ENCODE measurements at places on chromosomes 2 and 18.

DNA sequence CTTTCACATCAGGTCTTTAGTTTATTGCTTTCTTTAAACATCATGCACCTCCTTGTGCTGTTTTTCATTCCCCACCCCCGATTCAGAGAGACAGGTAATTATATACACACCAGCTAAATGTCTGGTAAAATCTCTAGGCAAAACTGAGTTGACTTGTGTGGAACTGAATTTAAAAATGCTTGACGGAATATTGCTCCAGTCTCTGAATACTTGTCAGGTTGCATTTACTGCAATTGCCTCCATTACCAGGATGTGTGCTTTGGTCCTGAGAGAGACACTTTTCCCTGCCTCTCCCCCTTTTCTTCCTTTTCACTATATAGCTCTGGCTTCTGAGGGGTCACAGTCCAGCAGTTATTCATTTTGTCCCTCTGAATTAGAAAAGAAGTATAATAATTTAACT, 104.0 kb downstream of the PTPRM start:
- no peak for DNase-seq

GRCh38 chr2:145551686-145552085, 1031.8 kb upstream of the ZEB2 start:
- DNase-seq, result no peak

DNA sequence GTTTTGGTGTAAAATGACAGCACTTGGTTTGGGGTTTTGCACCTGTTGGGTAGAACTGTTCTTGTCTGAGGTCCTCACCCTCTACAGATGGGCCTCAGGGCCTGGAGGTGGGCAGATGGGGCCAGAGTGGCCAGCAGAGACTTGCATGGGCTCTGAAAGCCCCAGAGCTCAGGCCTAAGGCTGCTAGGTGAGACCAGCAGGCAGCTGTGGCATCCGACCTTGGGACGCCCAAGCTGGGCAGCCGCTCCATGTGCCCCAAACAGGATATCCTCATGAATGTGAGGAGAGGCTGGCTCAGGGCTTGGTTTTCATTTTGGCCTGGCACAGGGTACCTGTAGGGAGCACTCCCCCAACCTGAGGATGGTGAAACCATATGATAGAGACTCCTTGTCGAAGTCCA, 38.3 kb downstream of the GBX2 start:
- no peak for DNase-seq

- no peak for DNase-seq
These were observed 22.9 kb downstream of the COLEC12 start for GRCh38 chr18:477565-477964.

DNA sequence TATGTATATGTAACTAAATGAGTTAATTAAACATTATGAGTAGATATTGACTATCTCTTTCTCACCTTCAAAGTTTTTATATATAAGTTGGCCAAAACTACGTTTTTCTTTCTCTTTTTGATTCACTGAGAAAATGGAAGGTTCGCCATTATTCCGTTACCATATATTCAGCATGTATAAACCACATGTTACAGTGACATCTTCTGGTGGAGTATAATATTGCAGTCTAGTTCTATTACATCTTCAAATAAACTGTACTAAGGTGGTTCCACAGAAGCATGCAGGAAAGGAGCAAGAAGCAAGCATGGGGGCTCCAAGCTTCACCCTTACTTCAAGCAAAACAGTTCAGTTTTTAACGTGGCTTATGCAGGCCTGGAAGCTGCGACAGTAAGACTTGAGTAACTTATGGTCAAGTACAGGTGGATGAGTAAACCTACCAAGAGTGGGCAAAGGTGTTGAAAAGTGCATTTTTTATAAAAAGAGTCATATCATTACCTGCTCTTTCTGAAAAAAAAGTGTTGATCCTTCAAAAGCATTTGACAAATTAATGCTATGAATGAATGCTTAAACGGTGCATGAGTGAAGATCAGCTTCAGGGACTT, 129.8 kb upstream of the RAB6C start:
- DNase-seq, result no peak

GRCh38 chr2:190843890-190844699, 36.5 kb upstream of the GLS start:
- DNase-seq, result no peak

DNA sequence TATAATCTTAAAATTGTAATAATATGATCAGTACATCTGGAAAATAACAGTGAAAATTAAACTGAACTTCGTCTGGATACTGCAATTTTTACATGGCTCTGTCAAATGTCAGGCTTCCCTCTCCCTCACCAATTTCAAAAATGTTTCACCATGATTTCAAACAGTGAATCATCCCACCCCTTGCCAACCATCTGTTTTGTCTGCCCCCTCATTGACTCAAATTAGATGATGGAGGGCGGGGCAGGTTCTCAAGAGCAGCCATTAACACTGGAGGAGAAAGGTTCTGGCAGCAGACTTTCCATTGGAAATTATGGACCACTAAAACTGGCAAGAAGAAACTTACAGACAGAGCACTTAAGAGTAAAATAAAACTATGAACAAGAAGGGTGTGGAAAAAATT, 1195.7 kb upstream of the ZEB2 start:
- no peak for DNase-seq

DNA sequence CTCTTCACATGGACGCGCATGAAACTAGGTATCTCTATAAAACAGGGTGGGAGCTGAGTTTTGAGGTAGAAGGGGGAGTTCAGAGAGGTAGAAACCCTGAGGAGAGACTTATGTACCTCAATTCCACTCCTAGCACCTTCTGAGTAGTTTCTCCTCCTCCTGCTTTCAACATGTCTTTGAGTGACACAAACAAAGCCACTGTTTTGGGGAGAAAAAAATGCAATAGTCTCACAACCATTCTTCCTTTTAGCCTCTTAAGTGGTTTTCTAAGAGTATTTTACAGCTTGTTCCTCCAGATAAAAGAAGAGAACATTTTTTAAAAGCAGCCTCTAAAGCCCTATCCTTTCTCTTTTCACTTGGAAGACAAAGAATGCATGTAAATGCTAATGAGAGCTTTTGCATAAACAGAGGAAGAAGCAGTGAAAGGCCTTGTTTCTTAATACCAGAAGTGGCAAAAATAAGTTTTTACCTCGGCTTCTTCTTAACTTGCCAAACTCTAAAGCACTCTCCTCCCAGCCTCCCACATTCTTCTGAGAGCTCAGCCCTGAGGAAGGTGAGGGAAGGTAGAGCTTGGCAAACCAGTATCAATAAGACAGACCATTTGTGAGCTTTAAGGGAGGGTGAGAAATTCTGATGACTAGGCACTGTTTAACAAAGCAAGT, 1304.4 kb upstream of the ACVR2A start:
- DNase-seq, result no peak

DNA sequence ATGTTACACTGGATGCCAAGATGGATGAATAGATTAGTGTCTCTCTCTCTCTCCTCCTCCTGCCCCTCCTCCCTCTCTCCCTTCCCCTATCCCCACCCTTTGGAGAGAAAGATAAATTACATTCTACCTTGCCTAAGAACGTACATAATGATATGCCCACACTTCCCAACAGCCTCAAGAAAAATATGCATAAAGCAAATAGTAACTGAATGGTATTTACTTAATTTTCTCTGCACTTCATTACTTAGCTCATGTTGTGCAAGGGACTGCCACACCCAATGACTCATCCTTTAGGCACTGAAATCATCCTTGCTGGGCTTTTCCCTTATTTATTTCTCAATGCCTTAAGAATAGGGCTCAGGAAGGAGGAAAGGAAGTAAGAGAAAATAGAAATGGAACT, 137.3 kb upstream of the PID1 start:
- no peak for DNase-seq

DNA sequence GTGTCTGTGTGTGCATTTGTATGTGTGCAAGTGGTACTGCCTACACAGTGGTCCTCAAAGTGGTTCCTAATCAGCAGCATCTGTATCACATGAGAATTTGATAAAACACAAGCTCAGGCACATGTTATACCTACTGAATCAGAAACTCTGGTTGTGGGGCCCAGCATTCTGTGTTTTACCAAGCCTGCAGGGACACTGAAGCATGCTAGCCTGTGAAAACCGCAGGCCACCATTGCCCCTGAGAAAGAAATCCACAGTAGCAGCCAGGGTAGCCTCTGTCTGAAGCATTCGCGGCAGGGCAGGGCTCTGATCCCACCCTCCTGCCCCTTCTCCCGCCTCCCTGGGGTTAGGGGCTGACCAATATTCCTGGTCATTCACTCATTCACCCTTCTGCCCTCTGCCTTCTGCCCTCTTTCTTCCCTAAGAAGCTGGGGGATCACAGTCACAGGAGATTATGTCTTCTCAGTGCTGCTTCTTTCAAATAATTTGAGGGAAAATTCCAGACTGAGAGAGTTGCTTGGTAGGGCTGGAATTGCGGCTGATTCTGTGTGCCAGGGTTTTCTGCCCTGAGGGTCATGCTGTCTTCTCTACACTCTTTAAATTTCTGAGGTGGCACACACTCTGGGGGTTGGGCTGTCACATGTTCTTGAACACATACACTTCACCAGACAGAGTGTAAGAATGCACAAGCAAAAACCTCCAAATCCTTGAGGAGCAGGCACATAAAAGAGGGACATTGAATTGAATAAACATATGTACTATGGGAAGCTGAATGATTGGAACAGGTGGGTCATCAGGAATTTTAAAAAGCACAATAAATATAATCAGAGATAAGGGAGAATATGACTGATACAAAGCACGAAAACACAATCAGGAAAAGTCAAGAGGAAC, 126.6 kb upstream of the SEC11C start:
- DNase-seq, result no peak

GRCh38 chr18:26082475-26082874, 7.9 kb downstream of the SS18 start:
- no peak for DNase-seq

- DNase-seq, result no peak
These were observed 250.0 kb downstream of the SOX11 start for GRCh38 chr2:5942204-5942603.

DNA sequence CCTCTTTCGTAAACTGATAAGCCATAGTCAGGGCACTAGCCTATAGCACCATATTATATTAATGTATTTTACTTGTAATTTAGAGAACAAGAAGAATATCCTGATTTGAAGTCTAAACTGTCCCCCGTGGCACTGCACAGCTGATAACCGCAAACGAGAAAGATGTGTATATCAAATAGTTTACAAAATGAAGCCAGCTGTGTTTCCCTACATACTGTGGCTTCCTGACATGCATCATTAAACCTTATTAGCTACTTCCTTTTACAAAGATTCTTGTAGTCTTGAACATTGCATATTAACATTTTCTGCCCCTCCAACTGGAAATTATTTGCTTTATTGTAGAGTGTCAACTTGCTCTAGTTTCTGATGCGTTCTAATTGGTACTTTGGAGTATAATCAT, 153.5 kb upstream of the NFATC1 start:
- no peak for DNase-seq

DNA sequence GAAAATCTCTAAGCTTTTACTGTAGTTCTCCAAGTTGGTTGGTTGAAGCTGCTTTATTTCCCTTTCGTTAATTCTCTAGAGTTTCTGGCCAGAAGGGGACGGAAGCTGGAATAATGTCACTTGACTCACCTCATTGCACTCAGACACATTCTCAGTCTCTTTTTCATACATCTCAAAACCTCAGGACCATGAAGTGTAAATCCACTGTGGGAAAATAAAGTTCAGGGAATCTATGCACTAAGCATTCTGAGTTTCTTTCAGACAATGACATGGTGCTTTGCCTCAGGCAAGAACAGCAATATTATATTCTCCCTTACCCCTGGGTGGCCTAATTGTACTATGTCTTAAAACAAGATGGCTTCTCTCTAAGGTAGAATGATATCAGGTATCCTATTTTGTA, 167.8 kb downstream of the PRPF40A start:
- DNase-seq, result no peak

- no peak for DNase-seq
These were observed 452.3 kb upstream of the MEX3C start for GRCh38 chr18:51649796-51650195.

- no peak for DNase-seq
These were observed 6.5 kb downstream of the NCAPH start for GRCh38 chr2:96342085-96342484.

DNA sequence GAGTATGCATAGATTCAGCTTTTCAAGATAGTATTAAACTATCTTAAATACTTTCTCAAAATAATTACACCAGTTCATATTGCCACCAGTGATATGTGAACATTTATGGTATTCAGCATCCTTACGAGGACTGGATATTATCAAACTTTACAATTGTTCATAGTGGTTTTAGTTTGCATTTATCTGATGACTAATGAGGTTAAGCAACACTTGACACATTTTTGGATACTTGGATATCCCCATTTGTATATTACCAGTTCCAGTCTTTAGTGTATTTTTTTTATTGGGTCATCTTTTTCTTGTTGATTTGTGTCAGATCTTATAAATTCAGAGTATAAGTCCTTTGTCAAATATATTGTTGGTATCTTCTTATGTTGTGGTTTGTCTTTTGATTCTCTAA, 128.4 kb downstream of the ASXL3 start:
- DNase-seq, result no peak

- DNase-seq, result no peak
These were observed 40.3 kb downstream of the EML6 start for GRCh38 chr2:54763636-54764291.

DNA sequence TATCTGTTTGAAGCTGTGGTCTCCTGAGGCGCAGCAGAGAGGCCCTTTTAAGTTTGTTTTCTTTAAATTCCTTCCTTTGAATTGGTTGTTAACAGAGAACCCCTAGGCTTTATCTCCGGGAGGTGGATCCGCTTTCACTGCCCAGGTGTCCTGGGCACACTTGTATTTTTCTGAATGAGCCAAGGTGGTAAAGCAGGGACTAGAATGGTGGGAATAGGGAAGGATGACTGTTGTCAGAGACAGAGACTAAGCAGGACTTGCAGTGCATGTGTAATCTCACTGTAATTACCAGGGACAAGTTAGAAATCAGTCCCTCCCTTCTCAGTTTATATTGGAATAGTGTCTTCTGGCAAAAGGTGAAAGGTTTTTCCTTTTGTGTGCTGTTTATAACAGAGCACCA, 72.8 kb downstream of the PHLPP1 start:
- no peak for DNase-seq

- no peak for DNase-seq
These were observed 333.1 kb upstream of the HNRNPA3 start for GRCh38 chr2:176879426-176879995.

- no peak for DNase-seq
These were observed 355.9 kb downstream of the TXNL1 start for GRCh38 chr18:56282234-56283104.

GRCh38 chr2:130263606-130264005, 65.4 kb upstream of the TUBA3E start:
- no peak for DNase-seq

DNA sequence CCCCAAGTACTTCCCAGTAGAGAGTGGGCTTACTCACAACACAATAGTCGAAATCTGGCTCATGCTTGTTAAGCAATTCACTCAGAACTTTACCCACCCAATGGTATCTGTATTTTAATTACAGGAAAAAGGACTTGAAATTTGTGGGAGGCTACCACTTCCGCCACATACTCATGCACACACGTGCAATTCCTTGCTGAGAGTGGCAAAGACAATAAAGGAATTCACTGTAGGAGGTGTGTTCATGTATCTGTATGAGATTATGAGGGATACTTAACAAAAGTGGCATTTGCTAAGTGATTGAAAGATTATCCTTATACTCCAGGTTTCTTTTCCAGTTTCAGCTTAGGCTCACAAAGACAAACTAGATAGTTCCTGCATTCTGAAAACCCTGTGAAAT, 14.9 kb upstream of the LYPD6 start:
- no peak for DNase-seq

GRCh38 chr2:160005476-160005875, 56.9 kb downstream of the PLA2R1 start:
- no peak for DNase-seq
